ENCODE measurements at places on chromosomes 4 and X. TPM values are rescaled to one million over a fixed set of nuclear protein-coding genes. Genes with fewer than 3 reads are reported as not detected.

- H3K27ac ChIP-seq = no peak overlapping the region
- H3K4me1 ChIP-seq = no peaks in the 10 kb centered on the region
- no peak for DNase-seq
- H3K36me3 ChIP-seq = no peaks in the 10 kb centered on the region
- H3K27me3 ChIP-seq = no peaks in the 10 kb centered on the region
- H3K4me3 ChIP-seq = no peak overlapping the region
Measured at GRCh38 chr4:173801361-173801760, 271.3 kb upstream of the HAND2 start.

- DNase-seq = no peak
- no peaks in the 10 kb centered on the region for H3K36me3 ChIP-seq
- H3K4me3 ChIP-seq = no peak overlapping the region
- no peak overlapping the region for H3K27ac ChIP-seq
- H3K27me3 ChIP-seq = no peaks in the 10 kb centered on the region
Measured at GRCh38 chr4:80006935-80007744, 65.9 kb downstream of the ANTXR2 start.

DNA sequence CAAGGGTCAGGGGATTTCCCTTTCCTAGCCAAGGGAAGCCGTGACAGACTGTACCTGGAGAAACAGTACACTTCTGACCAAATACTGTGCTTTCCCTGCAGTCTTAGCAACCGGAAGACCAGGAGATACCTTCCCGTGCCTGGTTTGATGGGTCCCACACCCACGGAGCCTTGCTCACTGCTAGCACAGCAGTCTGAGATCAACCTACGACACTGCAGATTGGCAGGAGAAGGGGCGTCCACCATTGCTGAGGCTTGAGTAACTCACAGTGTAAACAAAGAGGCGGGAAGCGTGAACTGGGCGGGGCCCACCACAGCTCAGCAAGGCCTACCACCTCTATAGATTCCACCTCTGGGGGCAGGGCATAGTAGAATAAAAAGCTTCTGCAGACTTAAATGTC lies 48.7 kb upstream of the SRD5A3 start:
- no peak overlapping the region for H3K4me3 ChIP-seq
- H3K27ac ChIP-seq = no peak overlapping the region
- H3K4me1 ChIP-seq = no peaks in the 10 kb centered on the region
- no peaks in the 10 kb centered on the region for H3K27me3 ChIP-seq
- DNase-seq = no peak
- no peaks in the 10 kb centered on the region for H3K36me3 ChIP-seq

DNA sequence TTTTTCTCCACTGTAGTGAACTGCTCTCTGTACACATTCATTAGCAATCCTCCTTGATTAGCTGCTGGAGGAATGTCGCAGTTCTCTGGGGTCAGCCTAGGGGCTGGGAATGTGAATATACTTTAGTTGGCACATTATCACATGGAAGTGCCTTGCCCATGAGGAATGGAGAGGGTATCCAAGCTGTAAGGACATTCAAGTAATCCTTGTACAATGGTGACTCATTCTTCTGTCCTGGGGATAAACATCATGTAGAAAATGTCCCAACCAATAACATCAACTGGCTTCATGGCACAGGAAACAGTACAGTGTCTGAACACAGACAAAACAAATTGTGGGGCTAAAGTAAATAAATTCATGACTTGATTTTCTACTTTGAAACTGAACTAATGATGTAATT lies 147.1 kb downstream of the GLRA2 start:
- H3K4me3 ChIP-seq = no peak overlapping the region
- H3K27ac ChIP-seq = no peak overlapping the region
- no peaks in the 10 kb centered on the region for H3K4me1 ChIP-seq
- H3K36me3 ChIP-seq = no peaks in the 10 kb centered on the region

DNA sequence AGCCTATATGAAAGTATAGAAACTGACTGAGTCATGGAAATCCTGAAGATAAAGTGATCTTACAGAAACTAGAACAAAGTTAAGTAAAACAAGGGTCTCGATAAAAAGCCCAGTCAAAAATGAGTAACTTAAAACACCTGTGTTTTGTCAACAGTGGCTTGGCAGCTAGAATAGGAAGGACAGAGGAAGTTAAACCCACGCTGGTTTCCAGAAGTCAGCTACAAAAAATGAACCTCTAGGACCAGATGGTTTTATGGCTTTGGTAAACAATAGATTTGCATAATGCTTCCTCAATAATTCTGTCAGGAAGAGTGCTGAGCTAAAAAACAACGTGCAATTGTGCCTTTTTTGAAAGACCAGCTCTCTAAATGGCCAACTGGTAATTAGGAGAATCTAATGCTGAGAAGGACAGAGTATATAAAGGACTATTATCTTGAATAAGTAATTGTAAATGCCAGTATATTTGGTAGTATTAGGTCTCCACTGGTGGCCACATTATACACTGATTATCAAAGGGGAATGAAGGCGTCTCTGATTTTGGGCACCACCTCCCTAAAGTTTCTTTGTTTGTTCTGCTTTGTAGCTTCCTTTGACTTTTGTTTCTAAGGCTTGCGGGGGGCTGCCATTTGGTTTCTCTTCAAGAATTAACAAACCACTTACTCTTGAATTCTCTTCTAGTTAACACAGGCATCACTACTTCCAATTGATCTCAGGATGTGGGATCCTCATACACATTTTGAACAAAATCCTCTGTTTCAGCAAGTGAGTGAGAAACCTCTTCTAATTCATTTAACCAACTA lies 72.2 kb upstream of the PPP3CA start:
- no peak overlapping the region for H3K4me3 ChIP-seq
- no peaks in the 10 kb centered on the region for H3K4me1 ChIP-seq
- H3K27me3 ChIP-seq = no peaks in the 10 kb centered on the region

DNA sequence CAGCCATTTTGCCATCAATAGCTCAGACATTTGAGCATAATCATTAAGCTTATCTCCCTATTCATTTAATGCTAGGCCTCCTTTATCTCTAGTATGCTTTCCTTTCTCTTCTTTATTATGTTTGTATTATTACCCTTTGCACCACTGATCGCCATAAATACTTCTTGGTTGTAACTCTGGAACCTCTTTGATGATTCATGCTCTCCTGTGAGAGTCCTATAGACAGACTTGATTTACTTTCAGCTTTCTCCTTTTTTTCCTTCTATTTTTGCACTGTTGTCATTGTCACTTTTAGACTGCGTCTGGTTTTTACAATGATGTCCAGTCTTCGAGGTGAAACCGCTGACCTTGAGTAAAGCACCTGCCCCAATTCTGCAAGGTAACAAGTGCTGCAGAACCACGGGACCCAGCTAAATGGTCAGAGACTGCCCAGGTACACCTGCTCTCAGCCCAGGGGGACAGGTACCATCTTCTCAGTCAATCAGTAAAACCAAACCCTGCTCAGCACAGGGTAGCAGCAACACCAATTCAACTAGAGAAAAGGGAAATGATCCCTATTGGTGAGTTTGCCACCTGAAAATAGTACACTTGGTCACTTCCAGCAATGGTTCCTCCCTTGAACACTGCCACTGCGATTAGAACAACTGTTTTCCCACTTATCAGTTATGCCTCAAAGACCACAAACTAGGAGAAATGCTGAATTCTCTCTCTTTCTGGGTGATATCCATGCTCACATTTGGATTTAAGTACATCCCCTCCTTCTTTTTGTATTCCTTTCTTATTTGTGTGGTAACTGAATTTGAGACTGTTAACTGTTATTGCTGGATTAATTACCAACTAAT lies 125.1 kb downstream of the MAML3 start:
- H3K27me3 ChIP-seq = no peaks in the 10 kb centered on the region
- DNase-seq = no peak

- H3K4me1 ChIP-seq = no peaks in the 10 kb centered on the region
- no peak overlapping the region for H3K27ac ChIP-seq
- H3K4me3 ChIP-seq = no peak overlapping the region
- no peaks in the 10 kb centered on the region for H3K27me3 ChIP-seq
Measured at GRCh38 chr4:105352826-105353225, 121.0 kb downstream of the PPA2 start.

- peaks cover 2% of the 10 kb centered on the region for H3K36me3 ChIP-seq
- no peak overlapping the region for H3K27ac ChIP-seq
- no peak for DNase-seq
- no peak overlapping the region for H3K4me3 ChIP-seq
- H3K27me3 ChIP-seq = no peaks in the 10 kb centered on the region
- peaks cover 6% of the 10 kb centered on the region for H3K4me1 ChIP-seq
Measured at GRCh38 chr4:39450618-39451017, 8.1 kb downstream of the RPL9 start.

DNA sequence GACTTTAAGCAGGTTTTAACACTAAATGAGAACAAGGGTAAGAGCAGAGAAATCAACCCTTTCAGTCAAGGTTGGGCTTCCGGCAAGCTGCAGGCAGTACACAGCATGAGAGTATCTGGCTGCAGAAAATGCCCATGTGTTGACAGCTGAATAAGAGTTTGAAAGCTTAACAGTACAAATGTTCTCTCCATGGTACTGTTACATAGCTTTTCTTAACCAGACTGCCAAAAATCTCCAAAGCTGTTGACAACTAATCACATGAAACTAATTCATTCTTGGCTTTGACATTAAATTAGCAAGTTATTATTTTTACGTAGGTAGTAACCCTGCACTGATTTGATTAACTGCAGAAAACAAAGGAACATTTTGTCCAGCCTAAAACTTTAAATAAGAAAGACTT lies 153.5 kb downstream of the SLC10A7 start:
- H3K36me3 ChIP-seq = no peaks in the 10 kb centered on the region
- no peaks in the 10 kb centered on the region for H3K27me3 ChIP-seq
- no peak for DNase-seq
- no peak overlapping the region for H3K27ac ChIP-seq

DNA sequence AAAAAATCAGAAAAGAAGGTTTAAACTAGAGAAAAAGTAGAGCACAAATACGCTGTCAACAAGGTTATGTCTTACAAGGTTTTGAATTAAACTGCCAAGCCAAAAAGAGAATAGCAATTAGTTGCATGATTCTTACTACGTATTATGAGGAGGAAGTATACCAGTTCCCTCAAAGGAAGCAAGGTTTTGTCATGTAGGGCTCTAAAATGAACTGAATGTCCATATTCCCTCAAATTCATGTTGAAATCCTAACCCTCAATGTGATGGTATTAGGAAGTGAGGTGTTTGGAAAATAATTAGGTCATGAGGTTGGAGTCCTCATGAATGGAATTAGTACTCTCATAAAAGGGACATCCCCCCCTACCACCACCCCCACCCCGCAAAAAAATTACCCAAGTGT lies 201.0 kb downstream of the FBXW7 start:
- H3K4me1 ChIP-seq = no peaks in the 10 kb centered on the region
- no peak for DNase-seq
- H3K27me3 ChIP-seq = no peaks in the 10 kb centered on the region
- H3K4me3 ChIP-seq = no peak overlapping the region
- peaks cover 21% of the 10 kb centered on the region for H3K36me3 ChIP-seq
- H3K27ac ChIP-seq = no peak overlapping the region

Gene FHDC1
- total RNA-seq = 0.29 TPM

Gene NPY5R
- not detected for total RNA-seq

Gene DNAAF6
- total RNA-seq = not detected

Gene ADRA2C
- total RNA-seq = 4.2 TPM

Gene NEXMIF
- total RNA-seq = 0.10 TPM

Gene HAND2
- total RNA-seq = 1.00 TPM

Gene SPANXC
- not detected for total RNA-seq

Gene CYSLTR1
- 0.24 TPM for total RNA-seq

Gene UGT2B11
- total RNA-seq = not detected
